Posterior cingulate gyrus (tissue), 11 donors: ENCODE measurements at places on chromosomes 4 and X.

DNA sequence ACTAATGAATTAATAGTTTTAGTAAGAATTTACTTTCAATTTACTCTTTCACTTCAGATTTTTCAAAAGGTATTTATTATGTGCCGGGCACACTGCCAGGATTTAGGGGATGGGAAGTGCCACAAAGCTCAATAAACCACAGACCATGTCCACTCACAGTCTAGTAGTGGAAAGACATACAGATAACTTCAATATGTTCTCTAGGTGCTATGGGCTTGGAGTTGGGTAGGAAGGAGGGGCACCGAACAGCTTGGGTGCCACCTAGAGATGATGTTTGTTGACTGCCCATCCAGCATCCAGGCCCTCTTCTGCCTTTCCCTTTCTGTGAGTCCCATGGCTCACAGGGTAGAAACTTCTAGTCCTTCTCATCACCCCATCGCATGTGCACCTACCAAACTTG is 17.8 kb downstream of the MFAP3L start:
- no peak for DNase-seq

DNA sequence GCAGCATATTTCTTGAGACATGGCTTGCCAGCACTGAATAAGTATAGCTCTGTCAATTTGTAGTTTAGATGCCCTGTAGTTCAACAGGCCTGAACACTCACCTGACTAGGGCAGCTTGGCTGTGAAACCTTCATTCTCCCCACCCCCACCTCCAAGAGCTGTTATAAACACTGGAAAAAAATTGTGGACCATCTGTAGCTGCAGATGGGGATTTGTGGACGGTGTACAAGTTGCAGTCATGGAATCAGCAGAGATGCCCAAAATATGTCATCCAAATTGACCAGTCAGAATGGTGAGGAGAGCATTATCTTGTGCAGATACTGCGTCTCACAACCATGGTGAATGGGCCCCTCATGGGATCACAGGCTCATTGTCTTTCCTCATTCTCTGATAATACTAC is 76.2 kb upstream of the PAQR3 start:
- DNase-seq: no peak

- DNase-seq: no peak
Observed at GRCh38 chrX:42248226-42248625, 324.9 kb upstream of the CASK start.

- no peak for DNase-seq
Observed at GRCh38 chr4:168674866-168675265, 178.0 kb downstream of the PALLD start.

- no peak for DNase-seq
Observed at GRCh38 chr4:88012647-88013046, 5.2 kb downstream of the PKD2 start.

DNA sequence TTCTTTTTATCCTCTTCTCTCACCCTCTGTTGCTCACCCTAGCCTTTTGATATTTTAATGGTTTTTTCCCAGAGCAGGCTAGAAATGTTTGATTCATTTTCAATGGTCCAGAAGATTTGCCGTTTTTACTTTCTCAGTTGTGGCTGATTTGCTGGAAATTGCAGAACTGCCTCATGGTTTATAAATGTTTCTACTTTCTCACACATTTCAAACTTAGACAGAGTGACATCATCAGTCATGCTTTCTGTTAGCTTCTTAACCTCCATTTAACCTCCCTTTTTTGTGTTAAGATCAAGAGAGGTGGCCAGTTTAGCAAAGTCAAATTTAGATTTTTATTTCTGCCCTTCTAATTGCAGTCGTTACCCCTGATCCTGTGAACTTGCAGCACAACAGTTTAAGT is 8.7 kb downstream of the RXFP1 start:
- DNase-seq: no peak

DNA sequence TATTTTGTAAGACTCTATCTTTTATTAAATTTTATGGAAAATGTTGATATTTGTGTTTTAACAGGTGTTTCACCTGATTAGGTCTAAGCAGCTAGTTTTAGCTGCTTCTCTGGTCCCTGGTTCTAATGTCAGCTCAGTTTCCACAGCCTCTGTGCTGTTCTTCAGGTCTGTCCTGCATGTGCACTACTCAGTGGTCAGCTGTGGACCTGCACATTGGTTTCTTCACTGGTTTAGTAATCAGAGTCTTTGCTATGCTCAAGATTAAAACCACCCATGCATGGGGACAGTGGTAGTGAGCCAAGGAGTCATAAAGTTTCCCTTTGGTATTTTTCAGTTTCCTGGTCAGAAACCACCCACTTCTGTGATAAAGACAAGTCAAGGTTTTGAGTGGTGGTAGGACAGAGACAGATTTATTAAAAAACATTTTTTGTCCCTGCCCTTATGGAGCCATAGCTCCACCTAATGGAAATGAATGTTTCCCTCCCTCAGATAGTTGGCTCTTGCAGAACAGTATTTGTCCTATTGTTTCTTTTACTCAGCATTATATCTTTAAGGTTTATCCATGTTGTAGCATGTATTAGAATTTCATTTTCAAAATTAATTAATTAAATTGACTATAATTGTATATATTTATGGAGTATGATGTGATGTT is 36.8 kb upstream of the VBP1 start:
- DNase-seq: no peak

GRCh38 chr4:164320847-164321246 is 433.1 kb upstream of the SMIM31 start:
- DNase-seq: no peak

DNA sequence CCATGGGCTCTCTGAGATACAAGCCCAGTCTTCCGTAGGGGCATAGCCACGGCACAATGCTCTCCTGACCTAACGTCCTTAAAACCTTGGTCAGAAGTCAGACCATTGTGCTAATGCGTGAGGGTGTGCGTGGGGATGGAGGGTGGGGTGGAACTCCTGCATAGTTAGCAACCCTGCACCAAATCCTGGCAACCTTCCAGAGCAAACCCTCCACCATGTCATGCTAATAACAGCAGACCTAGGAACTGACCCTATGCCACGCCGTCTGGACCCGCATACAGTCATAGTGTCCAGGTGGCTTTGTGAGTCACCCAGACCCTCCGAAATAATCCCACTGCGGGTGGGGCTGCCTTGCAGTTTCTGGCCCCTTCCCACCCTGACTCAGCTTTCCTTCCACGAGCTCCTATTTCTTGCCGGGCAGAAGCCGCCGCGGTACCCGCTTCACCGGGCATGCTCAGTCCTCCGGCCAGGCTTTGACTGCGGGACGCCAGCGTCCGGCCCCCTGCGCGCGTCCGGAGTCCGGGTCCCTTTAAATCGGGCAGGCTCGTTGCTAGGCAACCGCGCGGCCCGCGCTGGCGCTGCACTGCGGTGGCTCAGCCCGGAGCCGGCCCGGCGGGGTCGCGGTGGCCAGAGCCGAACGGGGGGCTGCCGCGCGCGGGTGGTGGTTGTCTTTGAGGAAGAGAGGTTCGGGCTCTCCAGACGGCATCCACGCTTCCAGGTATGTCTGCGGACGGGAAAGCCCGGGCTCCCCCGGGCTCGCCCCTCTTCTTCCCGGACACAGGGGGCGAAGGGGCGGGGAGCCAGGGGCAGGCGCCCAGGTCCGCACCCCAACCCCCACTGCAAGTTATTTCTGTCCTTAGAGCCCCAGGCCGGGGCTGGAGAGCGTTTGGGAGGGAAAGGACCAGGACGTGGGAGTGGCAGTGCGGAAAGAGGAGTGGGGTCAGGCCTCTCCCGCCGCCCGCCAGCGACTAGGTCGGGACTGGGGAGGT is at the start of gene CCDC160:
Gene CCDC160, plus strand, starts transcription at position 557 of the 989 bp plus-strand sequence. CDS start 7,619 bp downstream, outside the sequence.
- peak; percentile 59 for DNase-seq

GRCh38 chrX:93673056-93673868 is at the start of gene NAP1L3:
NAP1L3 (minus strand) TSS chrX:93673578; CDS start chrX:93673304, 274 bp downstream.
- peak; percentile 68 for DNase-seq

- no peak for DNase-seq
Observed at GRCh38 chr4:126750723-126751122, 882.0 kb upstream of the INTU start.

DNA sequence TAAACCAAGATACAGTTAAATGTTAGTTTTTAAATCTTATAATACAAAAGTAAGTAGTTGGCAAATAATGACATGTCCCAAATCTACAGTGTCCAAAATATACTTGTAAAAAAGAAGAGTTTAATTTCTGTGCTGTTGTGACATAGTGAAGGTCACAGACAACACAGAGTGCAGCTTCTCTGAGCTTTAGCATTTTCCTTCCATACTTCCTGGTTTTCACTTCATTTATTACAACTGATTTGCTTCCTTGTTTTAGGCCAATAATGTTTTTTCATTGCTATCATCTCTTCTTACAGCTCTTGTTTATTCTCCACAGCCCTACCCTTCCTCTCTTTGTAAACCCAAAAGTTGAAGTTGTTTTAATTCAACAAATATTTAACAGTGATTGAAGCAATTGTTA is 132.4 kb upstream of the TET2 start:
- no peak for DNase-seq

GRCh38 chr4:67428819-67429218 is 116.5 kb downstream of the CENPC start:
- DNase-seq: no peak

DNA sequence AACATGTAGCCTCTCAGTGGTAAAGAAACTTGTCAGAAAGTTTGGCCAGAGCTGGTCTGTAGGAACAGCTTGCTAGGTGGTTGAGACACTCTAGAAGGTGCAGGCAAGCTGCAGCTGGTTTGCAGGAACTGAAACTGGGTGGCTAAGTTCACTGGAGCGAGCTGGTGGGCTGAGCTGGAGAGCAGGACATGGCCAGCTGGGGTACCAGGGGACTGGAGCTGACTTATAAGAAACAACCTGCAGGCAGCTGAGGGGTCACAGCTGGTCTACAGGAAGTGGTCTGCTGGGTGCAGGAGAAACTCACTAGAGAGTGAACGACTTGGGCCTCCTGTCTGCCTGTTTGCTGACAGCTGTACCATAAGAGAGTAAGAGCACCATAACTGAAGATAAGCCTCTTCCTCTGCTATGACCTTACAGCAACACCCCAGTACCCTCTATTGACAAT is 157.1 kb upstream of the LNX1 start:
- DNase-seq: no peak

- DNase-seq: no peak
Observed at GRCh38 chr4:66204534-66205247, 534.4 kb upstream of the EPHA5 start.

DNA sequence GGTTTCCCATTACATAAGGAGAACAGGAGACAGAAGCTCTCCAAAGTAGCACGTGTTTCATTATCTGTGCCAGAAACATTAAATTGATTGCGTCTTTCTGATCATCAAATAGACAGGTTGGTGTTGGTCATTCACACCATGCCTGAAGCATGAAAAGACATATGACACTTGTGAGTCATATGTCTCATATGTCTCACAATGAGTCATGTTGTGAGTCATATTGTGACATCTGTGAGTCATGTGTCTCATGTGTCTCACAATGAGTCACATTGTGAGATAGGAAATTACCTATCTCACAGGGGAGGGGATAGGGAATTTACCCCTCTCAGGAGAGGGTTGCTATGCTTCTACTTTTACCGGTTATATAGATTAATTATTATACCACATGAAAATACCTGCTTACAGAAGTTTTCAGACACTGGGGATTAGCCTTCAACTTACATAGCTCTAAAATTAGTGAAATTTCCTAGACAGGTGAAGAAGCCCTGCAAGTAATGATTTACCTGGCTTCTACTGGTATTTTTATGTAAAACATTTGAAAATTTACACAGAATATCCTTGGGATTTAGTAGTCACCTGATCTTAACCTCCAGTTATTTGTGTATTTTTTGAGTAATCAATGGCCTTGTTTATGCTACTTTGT is 80.8 kb downstream of the NPFFR2 start:
- no peak for DNase-seq

- no peak for DNase-seq
Observed at GRCh38 chr4:74473155-74473811, 28.3 kb downstream of the AREG start.

- DNase-seq: peak; percentile 12
Observed at GRCh38 chr4:25552580-25553271, 102.9 kb upstream of the SLC34A2 start.

- no peak for DNase-seq
Observed at GRCh38 chr4:104248726-104249125, 246.0 kb downstream of the CXXC4 start.

- no peak for DNase-seq
Observed at GRCh38 chr4:69536558-69536957, 40.9 kb upstream of the UGT2B4 start.

DNA sequence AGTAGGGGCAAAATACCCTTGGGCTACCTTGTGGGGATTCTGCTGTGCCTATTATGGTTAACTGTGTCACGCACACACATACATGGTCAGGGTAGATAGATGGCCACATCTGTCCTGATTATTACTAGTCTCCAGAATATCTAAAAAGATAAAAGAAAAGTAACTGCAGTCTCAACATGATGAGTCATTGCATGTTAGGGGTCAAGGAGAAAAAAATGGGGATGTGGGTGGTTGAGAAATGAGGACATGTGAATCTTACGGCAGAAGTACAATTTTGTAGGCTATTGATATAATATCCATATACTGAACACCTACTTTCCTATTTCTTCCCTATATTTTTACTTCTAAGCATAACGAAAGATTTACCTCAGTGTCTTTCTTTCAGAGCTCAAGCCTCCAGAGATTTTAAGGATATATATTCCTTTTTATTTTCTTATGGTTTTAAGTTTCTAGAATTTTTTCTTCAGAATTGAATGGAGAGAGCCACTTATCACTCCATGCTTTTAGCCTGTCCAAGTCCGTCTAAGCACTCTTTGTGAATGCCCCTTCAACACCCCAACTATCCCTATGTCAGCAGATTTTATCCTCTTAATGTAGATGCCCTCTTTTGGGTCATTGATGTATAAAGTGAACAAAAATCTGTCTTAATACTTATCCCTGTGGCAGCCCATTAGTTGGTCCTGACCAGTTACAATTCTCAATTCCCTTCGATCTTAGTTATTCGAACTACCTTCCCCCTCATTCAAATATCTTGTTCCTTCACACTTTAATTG is 642.2 kb downstream of the IQCM start:
- DNase-seq: no peak

- no peak for DNase-seq
Observed at GRCh38 chrX:11908371-11908770, 150.3 kb downstream of the MSL3 start.

GRCh38 chr4:91488946-91489345 is 814.8 kb upstream of the GRID2 start:
- DNase-seq: no peak

GRCh38 chrX:110087485-110088356 is 84.8 kb downstream of the TMEM164 start:
- no peak for DNase-seq

GRCh38 chr4:133147286-133147821 is 1.7 kb upstream of the PCDH10 start:
- peak; percentile 33 for DNase-seq

- DNase-seq: no peak
Observed at GRCh38 chrX:100687546-100687945, 43.5 kb downstream of the SRPX2 start.

GRCh38 chrX:154325541-154325940 is 29.9 kb downstream of the TKTL1 start:
- no peak for DNase-seq

- DNase-seq: no peak
Observed at GRCh38 chrX:101232316-101232715, 12.7 kb downstream of the DRP2 start.

- no peak for DNase-seq
Observed at GRCh38 chrX:37752936-37753335, 26.9 kb upstream of the CYBB start.

- DNase-seq: no peak
Observed at GRCh38 chrX:135707880-135708279, 5.6 kb upstream of the CT45A1 start.

- DNase-seq: no peak
Observed at GRCh38 chrX:146054311-146054710, 236.7 kb downstream of the SLITRK2 start.
